ENCODE measurements at places on chromosomes 12 and 14.

- DNase-seq = no peak
Observed at GRCh38 chr14:89243741-89244140, 173.3 kb downstream of the FOXN3 start.

- DNase-seq = no peak
Observed at GRCh38 chr12:66392266-66392915, 90.1 kb downstream of the HELB start.

DNA sequence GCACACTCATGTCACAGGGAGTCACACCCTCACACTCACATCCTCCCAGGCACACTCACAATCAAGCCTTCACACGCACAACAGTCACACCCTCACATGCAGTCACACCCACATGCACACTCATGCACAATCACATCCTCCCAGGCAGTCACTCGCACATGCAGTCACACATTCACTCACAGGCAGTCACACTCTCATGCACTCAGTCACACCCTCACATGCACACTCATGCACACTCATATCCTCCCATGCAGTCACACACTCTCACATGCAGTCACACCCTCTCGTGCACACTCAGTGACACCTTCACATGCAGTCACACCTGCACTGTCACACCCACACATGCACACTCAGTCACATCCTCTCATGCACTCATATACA is 12.3 kb downstream of the TMEM179 start:
- no peak for DNase-seq

GRCh38 chr14:99964979-99965378 is 100.2 kb upstream of the EVL start:
- DNase-seq = no peak

DNA sequence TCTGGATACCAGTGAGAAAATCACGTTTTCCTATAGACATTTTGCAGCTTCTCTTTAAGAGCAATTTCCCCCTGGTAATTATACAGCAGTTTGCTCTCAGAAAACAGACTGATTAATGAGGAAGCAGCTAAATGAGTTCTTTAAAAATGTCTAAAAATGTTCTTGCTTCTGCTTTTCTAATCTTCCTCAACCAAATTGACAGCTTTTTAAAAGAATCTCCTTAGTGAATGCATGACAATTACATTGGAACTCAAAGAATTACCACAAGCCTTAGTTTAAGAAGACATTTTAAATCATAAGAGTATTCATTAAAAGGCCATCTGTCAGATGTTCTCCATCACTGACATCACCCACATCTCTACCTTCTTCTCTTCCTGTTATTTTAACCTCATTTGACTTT is 135.8 kb upstream of the PLXNC1 start:
- DNase-seq = no peak

- DNase-seq = no peak
Observed at GRCh38 chr14:95497561-95498011, 18.9 kb downstream of the SYNE3 start.

GRCh38 chr12:75080582-75080981 is 129.1 kb downstream of the KCNC2 start:
- DNase-seq = no peak

DNA sequence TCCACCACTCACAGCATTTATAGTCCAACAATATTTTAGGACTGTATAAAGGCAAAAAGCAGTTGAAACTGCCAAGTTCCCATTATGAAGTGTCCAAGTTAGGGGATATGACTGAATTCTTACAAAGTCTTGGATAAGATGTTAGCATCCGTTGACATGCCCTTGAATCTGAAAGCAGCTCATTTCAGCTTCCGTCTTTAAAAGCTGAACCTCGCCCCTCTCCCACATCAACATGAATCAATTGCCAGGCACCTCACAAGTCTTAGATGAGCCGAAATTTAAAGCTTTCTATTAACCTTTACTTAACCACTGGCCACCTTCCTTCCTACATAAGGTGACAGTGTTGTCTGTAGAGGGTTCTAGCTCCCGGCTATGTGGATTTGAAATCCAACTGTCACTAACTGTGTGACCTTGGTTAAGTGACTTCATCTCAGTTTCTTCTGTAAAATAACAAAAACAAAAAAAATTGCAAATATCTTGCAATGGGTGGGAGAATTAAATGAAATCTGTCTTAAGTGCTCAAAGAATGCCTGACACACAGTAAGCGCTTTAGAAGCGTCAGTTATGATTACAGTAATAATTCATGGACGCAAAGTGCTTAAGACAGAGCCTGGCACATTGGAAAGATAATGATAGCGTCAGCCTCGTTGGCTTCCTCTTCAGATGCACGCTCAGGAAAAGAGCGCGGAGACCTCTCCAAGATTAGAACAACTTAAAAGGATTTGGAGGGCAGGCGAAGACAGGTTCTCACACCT is 1.2 kb downstream of the PPP1CC start:
- no peak for DNase-seq

DNA sequence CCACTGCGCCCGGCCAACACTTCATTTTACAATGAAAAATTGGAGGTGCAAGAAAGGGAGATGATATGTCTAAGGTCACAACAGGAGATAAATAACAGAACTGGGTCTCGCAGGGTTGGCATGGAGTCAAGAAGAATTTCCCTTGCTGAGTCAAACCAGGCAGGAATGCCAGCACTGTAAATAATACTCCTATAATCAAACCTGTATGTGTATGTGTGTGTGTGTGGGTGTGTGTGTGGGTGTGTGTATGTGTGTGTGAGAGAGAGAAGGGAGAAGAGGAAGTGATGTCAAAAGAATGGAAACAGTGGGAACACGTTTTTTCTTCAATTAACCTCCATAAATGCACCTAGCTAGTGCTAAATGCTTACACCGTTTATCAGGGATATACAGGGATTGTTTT is 70.4 kb downstream of the TMEM116 start:
- peak; percentile 82 for DNase-seq

DNA sequence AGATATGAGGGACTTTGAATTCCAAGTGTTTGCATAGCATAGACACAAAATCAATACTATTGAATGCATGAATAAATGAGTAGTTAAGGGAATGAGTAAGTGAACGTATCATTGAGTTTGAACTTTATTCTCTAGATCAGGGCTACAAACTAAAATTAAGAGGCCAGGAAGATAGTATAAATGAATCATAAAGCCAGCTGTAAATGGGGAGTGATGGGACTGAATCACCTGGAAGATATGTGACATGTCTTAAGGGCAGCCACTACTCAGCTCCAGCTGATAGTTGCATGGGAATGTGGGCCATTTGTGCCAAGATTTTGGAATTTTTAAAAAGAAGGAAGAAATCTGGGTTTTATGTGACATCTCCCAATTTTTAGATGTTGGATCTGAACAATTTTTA is 229.9 kb downstream of the AKAP6 start:
- DNase-seq = no peak

- no peak for DNase-seq
Observed at GRCh38 chr12:125983784-125984500, 918.7 kb downstream of the AACS start.

DNA sequence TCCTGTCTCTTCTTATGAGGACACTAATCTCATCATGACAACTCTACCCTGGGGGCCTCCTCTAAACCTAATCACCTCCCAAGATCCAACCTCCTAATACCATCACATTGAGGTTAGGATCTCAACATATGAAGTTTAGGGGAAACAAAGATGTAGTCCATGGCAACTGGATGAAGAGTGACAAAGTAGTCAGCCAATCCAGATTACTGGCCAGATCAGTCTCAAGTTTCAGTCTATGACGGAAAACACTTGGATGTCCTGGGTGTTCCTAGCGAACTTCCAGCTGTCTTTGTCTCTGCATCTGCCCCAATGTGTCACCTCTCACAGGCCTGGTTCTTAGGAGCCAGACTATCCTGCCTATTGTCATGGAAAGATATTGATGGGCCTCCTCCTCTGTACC is 630.8 kb downstream of the AACS start:
- no peak for DNase-seq

DNA sequence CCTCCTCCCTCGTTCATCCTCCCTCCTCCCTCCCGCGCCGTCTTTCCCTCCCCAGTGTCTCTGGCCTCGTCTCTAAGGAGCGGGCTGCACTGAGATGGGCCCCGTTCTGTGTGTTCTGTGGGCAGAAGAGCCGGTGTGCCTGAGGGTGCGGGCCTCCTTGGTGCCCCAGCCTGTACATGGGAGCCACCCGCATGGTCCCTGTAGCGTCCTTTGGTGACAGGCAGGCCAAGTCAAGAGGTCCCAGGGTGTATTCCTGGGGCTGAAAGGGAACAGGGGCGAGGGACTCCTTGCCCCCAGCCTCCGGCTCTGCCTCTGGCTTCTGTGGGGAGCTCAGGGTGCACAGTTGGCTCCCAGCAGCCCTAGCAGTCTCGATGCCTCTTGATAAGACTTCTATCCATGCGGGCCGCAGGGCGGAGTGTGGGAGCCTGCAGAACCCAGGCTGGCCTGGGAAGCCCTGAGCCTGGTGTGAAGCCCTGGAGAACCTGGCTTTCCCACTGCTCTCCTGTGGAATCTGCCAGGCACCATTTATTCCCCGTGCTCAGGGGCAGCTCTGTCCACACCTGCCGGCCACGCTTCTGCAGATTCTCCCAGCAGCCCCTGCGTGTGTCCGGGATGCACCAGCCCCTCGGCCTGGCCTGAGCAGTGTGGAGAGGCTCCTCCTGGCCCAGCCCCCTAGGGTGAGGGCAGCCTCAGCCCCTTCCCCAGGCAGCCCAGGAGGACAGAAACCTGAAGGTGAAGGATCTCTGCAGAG is 181.3 kb downstream of the KIF26A start:
- DNase-seq = no peak

DNA sequence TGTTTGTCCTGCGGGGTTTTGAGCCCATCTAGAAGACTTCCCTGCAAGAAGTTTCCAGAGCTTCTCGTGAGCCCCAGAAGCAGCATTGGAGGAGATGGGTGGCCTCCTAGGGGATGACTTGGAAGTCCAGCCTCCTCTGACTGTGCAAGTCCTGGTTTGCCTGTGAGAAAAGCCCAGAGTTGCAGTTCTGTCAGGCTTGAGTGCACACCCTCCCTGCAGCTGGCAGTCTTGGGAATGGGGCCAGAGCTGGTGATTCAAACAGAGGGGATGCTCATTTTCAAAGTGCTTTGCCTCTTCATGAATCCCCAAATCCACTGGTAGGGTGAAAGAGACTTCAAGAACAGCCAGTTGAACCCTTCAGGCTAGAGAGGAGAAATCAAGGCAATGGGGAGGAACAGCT is 3.9 kb upstream of the PPP1R1A start:
- no peak for DNase-seq

GRCh38 chr14:75335571-75335970 is 56.9 kb downstream of the FOS start:
- DNase-seq = no peak

GRCh38 chr12:63805704-63806672 is 26.3 kb downstream of the RXYLT1 start:
- no peak for DNase-seq

DNA sequence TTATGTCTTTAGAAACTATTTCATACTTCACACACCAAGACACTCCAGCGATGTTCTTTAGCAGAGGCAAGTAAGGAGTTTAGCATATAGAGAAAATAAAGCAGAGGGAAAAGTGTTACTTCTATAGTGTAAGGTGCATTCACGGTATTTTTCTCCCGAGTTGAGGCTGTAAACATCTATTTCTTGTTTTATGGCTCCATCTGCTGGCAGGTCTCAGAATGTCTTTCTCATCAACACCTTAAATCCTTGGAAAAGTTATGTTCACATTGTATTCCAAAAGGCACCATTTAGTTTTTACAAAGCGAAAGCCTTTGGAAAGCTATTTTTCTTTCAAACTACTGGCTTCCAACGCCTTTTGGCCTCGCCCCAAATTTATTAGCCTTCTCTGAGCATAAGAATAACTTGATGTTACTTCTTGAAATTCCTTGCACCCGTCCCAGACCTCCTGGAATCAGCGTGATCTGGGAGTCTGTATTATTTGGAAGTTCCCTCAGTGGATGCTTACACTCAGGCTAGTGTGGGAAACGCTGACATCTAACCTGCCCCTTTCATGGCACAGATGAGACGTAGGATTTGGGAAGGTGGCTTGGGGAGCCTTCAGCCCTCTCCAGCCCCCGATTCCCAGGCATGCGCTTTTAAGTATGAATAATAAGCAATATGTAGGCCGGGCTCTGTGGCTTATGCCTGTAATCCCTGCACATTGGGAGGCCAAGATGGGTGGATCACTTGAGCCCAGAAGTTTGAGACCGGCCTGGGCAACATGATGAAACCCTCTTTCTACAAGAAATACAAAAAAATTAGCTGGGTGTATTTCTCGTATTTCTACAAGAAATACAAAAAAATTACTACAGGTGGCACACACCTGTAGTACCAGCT is 1.9 kb upstream of the PIWIL1 start:
- DNase-seq = peak; percentile 28

DNA sequence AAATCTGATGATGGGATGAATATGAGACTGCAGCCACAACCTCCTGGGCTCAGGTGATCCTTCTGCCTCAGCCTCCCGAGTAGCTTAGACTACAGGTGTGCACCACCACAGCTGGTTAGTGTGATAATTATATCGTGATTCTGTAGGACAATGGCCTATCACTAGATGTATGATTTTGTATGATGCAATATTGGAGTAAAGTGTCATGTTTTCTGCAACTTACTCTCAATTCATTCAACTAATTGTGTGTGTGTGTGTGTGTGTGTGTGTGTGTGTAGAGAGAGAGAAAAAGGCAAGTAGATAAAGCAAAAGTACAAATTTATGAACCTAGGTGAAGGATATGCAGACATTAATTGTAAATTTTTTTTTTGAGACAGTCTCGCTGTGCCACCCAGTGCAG is 10.7 kb downstream of the RAD52 start:
- DNase-seq = no peak

- peak; percentile 4 for DNase-seq
Observed at GRCh38 chr14:65846196-65846868, 433.8 kb downstream of the FUT8 start.

- DNase-seq = no peak
Observed at GRCh38 chr12:111420494-111420893, 14.8 kb downstream of the SH2B3 start.

GRCh38 chr14:103408491-103409155 is 23.4 kb downstream of the MARK3 start:
- DNase-seq = no peak

- no peak for DNase-seq
Observed at GRCh38 chr14:68603533-68604360, 189.1 kb downstream of the ZFP36L1 start.

GRCh38 chr12:110627500-110628195 is 13.7 kb downstream of the TCTN1 start:
- no peak for DNase-seq

Data from HT1080 (cell line).